SHP77 (cell line): ENCODE measurements at places on chromosomes 1 and 21.

GRCh38 chr1:1960480-1961196 lies 41.6 kb upstream of the TMEM52 start:
- no peak for DNase-seq

GRCh38 chr21:45306832-45307571 lies 19.3 kb upstream of the POFUT2 start:
- peak; percentile 23 for DNase-seq

DNA sequence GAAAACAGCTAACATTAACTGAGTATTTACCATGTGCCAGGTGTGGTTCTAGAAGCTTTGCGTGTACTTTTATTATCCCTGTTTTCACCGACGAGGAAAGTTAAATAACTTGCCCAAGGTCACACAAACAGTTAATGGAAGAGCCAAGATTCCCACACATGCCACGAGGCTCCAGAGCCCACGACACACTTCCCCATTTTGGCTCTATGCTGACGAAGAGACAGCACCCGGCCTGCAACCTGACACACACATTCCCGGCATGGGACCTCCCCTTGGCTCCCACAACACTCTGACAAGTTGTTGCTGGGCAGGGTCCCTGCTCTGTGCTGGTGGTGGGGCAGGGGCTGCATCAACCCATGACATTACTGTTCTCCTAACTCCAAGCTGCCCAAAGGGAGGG lies 52.8 kb downstream of the RAP1GAP start:
- DNase-seq = no peak

DNA sequence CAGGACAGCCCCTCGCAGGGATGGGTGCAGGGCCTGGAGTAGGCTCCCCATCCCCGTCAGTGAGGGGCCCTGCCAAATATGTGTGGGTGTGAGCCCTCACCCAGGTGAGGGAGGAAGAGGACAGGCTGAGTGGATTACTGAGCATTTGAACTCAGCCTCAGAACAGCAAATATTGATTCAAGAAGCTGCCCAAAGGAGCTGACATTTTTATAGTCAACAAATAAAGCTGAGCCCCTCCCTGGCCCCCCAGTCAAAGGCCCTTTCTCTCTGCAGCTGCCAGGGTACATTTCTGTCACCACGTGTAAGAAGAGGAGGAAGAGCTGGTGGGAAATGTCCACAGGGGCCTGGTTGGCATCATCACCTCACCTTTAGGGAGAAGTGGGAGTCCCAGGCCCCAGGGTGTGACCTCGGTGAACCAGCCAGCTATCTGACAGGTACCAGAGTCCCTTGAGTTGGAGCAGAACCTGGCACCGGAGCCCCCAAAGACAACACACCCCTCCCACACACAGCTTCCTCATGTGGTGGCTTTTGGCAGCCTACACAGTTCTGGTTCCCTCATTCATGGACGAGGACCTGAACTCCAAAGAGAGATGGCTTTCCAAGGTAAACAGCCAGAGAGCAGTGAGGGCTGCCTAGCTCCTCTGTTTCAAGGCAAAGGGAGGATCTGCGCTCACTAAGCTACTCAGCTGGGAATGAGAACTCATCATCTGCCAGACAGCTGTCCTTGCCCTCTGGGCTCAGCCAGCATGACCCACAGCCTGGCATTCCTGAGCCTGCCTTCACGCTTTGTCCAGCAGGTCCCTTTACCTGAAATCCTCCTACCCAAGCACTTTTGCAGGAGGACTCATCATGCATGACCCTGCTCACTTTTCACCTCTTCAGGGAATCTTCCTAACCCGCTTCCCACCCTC lies 43.0 kb upstream of the TENT5C start:
- peak; percentile 75 for DNase-seq

- DNase-seq = peak; percentile 55
These were observed 56.1 kb downstream of the MEF2D start for GRCh38 chr1:156444407-156445001.

GRCh38 chr1:116710420-116711262 lies 43.1 kb upstream of the IGSF3 start:
- DNase-seq = peak; percentile 73

DNA sequence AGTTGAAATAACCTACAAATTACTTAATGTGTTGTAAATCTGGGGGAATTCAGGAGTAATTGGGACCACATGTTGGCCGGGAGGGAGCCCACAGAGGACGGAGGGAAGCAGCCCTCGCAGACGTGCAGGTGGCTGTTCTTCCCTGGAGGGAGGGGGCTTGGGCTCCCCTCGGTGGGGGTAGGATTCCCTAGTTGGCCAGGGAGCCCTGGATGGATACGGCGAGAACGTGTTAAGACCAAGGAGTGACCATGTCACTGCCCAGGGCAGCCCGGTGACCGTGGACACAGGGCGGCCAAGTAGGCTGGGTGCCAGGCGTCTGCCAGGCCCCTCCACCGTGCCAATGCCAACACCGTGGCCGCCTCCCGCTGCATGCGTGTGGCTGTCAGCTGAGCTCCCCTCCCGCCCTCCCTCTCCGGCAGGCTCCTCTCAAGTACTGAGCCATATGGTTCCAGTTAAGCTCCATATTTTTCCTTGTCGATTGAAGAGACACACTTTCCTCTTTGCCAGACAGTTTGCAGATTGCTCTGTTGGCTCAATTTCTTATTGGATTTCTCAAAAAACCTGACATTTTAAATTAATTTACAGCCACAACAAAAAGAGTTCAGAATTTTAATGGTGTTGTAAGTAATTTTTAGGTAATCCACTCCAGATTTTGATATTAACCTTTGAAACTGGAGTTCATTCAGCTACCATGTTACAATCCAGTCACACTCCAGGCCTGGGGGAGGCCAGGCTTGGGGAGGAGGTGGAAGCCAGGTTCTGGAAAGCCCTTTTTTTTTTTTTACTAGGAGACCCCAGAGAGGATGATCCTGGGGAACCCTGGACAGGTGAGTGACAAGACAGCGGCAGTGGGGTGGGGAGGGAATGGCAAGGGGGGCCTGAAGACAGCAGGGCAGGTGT lies 71.2 kb downstream of the CASZ1 start:
- DNase-seq = peak; percentile 68

GRCh38 chr21:25551569-25551968 lies 55.7 kb downstream of the MRPL39 start:
- DNase-seq = no peak

- no peak for DNase-seq
These were observed 52.0 kb downstream of the OLIG1 start for GRCh38 chr21:33121715-33122475.

GRCh38 chr1:36349839-36350238 lies 26.4 kb upstream of the EVA1B start:
- no peak for DNase-seq

DNA sequence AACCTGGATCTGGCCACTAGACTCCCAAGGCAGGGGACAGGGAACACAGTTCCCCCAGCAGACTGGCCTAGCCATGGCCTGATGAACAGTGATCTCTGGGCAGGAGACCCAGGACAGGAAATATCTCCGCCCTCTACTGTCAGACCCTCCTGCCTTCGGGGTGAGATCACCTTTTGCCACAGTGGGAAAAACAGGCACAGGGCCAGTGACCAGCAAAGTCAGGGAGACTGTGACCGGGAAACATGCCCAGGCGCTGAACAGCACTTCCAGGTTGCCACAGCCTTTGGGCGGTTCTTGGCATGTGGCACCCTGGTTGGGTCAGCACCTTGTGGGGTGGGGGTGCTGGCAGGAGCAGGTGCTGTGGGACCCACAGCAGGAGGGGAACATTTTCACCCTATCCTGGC lies 8.9 kb upstream of the ZNF669 start:
- no peak for DNase-seq

DNA sequence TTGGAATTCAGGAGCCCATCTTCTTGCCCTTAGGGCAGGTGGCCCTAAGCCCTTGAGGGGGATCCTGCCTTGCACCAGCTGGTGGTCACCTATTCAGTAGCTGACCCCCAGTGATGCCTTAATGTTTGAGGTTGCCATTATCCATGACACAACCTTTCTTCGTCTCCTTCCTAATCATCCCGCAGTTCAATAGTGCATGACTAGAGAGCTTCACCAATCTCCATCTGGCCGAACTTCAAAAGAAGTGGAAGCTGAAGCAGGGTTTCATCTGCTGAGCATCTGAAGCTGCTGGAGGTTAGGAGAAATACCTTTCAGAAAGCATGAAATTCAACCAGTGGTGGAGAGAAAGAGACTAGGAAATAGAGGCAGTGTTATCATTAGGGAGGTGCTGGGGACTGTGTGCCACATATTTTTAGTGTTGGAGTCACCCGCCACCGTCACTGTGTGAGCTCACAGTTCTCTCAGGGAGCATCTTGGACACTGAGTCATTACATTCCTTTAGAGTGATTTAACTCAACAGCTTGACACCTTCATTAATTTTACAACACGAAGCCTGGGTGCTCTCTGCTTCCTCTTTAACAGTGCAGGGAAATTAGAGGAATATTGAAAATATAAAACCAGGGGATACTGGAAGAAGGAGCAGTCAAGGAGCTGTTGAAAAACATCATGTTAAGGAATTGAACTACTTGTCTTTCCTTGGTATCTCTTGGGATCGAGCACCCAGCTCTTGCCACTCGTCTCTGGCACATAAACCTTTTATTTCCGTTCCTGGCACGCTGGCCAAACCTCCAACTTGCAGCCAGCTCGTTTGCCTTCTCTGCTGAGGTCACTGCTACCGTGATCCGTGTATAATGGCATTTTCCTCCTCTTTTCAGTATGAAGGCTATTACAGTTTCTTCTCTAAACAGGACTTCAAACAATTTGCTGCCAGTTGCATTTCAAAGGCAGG lies 53.6 kb downstream of the PEX14 start:
- DNase-seq = no peak

- DNase-seq = no peak
These were observed 145.1 kb downstream of the NPHP4 start for GRCh38 chr1:5847013-5847659.

GRCh38 chr1:205670611-205671430 lies 9.5 kb downstream of the SLC45A3 start:
- no peak for DNase-seq

GRCh38 chr1:64546013-64546412 lies 76.1 kb downstream of the CACHD1 start:
- no peak for DNase-seq

- DNase-seq = no peak
These were observed 88.7 kb downstream of the KAZN start for GRCh38 chr1:14687147-14687546.

GRCh38 chr1:236750928-236751327 lies 44.2 kb upstream of the MTR start:
- no peak for DNase-seq

DNA sequence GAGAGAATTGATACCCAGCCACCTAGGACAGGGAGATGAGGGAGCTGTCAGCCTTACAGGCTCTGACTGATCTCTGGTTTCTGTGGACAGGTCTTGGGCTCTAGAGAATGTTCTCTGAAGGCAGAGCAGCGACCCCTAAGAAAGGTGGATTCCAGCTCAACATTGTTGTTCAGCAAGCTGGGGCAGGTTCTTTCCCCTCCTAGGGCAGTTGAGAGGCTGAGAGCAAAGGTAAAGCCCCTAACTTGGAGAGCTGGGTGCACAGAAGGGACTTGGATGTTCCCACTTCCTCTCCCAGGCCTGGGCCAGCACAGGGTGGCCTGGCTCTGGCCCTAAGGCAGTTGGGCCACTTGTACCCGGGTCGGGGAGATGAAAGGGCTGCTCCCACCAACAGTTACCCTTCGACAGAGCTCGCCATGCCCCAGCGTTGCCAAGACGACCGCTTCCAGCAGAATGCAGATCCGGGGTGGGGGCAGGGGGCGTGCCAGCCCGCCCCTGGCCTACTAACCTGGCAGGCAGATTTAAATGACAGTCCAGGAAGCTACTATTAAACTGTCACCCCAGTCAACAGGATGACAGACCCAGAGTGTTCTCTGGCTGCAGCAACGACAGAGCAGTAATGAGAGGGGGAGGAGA lies 31.6 kb downstream of the LRP8 start:
- no peak for DNase-seq

DNA sequence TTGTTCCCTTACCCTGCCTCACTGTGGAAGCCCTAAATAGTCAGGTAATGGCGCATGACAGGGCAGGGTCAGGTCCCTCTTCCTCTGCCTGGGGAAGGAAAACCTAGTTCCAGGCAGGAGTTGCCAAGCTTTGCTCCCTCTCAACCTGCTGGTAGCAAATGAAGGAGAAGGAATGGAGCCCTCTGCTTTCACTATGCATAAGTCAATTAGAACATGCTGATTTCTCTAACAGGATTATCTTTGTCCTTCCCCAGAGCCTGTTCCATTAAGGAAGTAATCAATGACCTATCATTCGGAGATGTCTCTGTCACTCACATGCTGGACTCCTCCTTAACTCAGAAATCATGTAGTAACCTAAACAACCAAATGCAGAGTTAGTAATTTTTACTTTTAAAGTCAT lies 161.8 kb upstream of the NFIA start:
- DNase-seq = no peak

DNA sequence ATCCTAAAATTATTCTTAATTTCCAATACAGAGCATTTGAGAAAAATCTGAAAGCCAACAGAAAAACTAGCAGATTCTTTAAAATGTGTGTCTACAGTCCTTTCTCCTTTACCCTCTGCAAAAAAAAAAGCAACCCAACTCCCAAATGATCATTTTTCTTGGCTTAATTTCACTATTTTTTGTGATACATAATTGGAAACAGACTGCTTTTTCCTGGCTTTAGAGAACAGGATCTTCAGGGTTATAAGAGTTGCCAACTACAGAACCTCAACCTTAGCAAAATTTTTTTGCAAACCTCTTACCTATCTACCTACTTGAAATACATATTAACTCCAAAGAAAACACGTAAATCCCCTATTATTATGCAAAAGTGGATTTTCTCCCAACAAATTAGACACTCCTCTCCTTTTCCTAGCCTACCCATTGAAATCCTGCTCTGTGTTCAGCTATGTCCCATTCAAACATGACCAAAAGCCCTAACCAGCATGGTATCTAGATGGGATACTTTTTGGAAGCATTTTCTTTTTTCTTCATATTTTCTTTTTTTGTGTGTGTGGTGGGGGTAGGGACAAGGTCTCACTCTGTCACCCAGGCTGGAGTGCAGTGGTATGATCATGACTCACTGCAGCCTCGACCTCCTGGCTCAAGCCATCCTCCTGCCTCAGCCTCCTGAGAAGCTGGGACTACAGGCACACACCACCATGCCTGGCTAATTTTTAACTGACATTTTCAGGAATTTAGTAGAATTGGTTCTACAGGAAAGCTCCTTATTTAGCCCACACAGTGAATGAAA lies 9.0 kb downstream of the TGFBR3 start:
- DNase-seq = no peak

DNA sequence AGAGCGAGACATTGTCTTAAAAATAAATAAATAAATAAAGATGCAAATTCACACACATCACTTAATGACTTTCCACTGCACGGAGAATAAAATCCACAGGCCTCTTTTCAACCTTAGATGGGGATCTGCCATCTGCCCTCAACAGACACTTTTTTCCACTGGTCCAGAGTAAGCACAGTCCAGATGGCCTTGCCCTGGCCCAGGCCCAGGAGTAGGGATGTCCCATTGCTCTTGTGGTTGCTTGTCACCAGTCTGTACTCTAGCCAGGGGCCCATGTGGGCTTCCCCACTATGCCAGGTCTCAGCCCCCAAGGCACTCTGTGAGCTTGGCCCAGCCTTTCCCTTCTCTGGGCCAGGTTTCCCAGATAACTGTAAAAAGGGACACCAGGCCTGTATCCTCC lies 17.4 kb downstream of the PLOD1 start:
- DNase-seq = no peak
